ENCODE measurements at places on chromosomes 2 and 18.

DNA sequence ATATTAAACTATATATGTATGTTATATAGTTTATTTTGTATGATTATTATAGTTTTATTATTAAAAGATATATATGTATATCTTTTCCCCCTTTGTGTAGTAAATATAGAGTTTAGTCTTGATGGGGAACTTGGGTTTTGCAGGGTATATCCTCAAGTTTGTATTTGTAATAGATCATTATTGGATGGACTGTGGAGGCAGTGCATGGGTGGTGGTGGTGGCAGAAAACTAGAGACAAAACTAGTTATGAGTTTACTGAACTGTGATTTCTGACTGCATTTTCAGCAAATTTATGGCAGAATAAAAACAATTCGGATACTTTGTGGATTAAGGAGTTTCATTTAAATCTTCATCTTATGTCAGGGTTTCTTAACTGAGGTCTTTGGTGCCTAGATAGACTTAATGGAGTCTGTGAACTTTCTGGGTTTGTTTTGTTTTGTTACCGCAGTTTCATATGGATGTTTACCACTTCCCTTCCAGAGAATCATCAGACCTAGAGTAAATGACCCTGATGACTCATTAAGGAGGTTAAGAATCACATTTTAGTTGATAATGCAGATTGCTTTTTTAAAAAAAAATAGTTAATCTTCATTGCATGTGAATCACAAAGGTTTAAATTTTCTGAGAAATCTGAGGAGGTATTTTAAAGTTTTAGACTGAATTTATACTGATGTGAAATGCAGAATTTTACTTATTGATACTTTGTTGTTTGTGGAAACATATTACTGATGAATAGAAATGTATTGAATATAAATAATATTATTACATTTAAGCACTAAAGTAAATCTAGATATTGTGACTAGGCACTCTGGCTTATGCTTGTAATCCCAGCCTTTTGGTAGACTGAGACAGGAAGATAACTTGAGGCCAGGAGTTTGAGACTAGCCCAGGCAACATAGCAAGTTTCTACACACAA, 14.5 kb downstream of the EPC2 start:
- H3K4me3 ChIP-seq = peak overlapping the region; percentile 62
- peak overlapping the region; percentile 56 for H3K27ac ChIP-seq
- H3K36me3 ChIP-seq = no peaks in the 10 kb centered on the region

- peak overlapping the region; percentile 97 for H3K27ac ChIP-seq
- peaks cover 23% of the 10 kb centered on the region for H3K4me1 ChIP-seq
- peak; percentile 34 for ATAC-seq
- peaks cover 43% of the 10 kb centered on the region for H3K36me3 ChIP-seq
- peak overlapping the region; percentile 90 for H3K4me3 ChIP-seq
Observed at GRCh38 chr2:173964565-173965371, 405 bp downstream of the SP3 start.

DNA sequence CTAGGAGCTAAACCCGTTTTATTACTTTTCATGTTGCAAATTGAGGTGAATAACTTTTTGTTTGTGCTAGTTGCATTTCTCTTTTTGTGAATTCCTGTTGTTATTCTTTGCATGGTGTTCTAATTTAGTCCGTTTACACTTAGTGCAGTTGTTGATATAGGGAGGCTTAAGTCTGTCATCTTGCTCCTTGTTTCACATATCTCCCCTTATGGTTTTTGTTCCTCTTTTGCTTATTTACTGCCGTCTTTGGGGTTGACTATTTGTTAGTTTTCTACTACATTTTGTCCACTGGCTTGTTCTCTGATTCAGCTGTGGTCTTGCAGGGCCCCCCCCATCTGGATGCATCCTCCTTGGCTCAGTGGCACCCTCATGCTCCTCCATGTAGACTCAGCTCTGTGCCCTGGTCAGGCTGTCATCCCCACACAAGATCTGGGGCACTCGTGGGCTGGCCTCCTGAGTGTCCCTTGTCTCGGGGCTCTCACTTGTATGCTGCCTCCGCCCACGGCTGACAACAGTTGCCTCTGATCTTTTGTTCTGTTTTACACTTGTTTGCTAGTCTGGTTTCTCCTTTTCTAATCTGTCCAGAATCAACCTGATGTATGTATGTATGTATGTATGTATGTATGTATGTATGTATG, 42.9 kb upstream of the ASB1 start:
- peaks cover 8% of the 10 kb centered on the region for H3K4me1 ChIP-seq
- no peak for ATAC-seq
- H3K36me3 ChIP-seq = peaks cover 6% of the 10 kb centered on the region
- no peaks in the 10 kb centered on the region for H3K27me3 ChIP-seq
- H3K27ac ChIP-seq = no peak overlapping the region

DNA sequence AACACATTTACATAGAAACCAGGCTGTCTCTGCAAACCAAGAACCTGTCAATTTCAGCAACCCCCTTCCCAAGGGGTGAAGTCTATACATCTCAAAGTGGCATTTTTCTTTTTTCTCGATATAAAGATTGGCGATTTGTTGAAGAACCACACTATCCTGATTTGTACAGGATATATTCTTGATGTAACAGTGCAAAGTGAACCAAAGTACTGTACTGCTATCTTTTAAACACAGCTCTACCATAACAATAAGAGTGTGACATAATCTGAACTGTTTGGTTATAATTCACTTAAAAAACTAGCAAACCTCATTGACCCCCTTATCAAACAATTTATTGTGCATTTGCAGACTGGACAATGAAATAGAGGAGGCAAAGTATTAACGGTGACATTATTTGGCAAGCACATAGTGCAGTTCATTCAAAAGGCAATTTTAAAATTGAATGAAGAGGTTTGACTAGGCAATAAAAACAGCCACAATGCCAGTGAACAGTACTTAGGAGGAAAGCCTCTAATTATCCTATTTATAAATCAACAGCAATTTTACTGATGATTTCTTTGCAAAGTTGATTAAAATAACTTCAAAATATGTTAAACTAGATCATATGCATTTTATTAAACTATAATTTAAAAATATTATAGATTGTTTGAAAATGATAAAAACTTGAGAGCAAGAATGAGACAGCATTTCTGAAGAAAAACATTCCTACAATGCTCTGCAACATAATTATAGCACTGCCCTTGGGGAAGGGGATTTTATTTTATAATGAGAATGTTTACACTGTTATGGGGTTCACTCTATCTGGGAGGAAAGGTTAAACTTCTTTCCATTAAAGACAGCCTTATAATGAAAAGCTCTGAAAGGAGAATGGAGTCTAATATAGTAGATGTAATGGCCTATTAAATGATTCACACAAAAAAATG, 440.9 kb downstream of the ZEB2 start:
- no peaks in the 10 kb centered on the region for H3K27me3 ChIP-seq
- no peak overlapping the region for H3K27ac ChIP-seq
- no peaks in the 10 kb centered on the region for H3K4me1 ChIP-seq

- H3K4me3 ChIP-seq = no peak overlapping the region
- no peak for ATAC-seq
- no peak overlapping the region for H3K27ac ChIP-seq
- no peaks in the 10 kb centered on the region for H3K36me3 ChIP-seq
Observed at GRCh38 chr2:180174580-180174979, 167.5 kb upstream of the CWC22 start.

DNA sequence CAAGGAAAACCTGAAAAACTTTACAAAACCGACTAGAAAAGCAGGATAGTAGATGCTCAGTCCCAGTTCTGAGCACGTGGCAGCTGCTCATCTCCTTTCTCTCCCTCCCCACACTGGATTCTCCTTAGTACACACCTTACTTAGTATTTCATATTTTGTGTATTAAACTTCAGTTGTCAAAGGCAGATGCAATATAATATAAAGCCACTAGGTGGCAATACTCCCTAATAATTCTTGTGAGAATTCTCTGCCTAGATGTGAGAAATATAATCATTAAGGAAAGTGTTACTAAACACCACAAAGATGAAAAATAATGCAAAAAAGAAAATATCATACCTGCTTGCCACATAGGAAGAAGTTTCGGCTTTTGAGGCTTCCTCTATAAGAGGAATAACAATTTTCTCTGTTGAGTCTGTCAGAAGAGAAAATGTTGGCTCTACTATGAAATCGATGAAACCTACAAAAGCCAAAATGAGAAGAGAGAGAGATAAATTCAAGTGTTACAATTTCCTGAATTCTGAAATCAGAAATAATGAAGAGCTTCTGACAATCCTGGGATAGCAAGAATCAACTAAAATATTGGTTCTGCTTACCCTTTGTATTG, 200.6 kb downstream of the PPP1R1C start:
- H3K27me3 ChIP-seq = peaks cover 18% of the 10 kb centered on the region
- ATAC-seq = no peak
- no peaks in the 10 kb centered on the region for H3K36me3 ChIP-seq
- no peaks in the 10 kb centered on the region for H3K4me1 ChIP-seq

- H3K27ac ChIP-seq = peak overlapping the region; percentile 47
- no peaks in the 10 kb centered on the region for H3K36me3 ChIP-seq
- no peak for ATAC-seq
Observed at GRCh38 chr2:171406044-171406443, 27.7 kb downstream of the METTL8 start.

GRCh38 chr18:28063926-28064325, 113.0 kb downstream of the CDH2 start:
- H3K27ac ChIP-seq = no peak overlapping the region
- no peaks in the 10 kb centered on the region for H3K27me3 ChIP-seq
- no peaks in the 10 kb centered on the region for H3K36me3 ChIP-seq
- no peak for ATAC-seq
